Fibroblast of upper back skin (primary cell): ENCODE measurements at places on chromosomes 6 and 20.

DNA sequence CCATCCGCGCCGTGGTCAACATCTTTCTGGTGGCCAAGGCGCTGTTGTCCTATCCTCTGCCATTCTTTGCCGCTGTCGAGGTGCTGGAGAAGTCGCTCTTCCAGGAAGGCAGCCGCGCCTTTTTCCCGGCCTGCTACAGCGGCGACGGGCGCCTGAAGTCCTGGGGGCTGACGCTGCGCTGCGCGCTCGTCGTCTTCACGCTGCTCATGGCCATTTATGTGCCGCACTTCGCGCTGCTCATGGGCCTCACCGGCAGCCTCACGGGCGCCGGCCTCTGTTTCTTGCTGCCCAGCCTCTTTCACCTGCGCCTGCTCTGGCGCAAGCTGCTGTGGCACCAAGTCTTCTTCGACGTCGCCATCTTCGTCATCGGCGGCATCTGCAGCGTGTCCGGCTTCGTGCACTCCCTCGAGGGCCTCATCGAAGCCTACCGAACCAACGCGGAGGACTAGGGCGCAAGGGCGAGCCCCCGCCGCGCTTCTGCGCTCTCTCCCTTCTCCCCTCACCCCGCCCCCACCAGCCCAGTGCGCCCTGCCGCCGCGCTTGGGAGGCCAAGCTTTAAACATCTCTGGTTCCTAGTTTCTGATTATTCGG lies 4.0 kb downstream of the SLC32A1 start:
- DNase-seq = no peak

- peak; percentile 23 for DNase-seq
These were observed 18.1 kb upstream of the SFT2D1 start for GRCh38 chr6:166360243-166361076.

GRCh38 chr20:46220455-46221207 lies 87.7 kb downstream of the CDH22 start:
- no peak for DNase-seq

DNA sequence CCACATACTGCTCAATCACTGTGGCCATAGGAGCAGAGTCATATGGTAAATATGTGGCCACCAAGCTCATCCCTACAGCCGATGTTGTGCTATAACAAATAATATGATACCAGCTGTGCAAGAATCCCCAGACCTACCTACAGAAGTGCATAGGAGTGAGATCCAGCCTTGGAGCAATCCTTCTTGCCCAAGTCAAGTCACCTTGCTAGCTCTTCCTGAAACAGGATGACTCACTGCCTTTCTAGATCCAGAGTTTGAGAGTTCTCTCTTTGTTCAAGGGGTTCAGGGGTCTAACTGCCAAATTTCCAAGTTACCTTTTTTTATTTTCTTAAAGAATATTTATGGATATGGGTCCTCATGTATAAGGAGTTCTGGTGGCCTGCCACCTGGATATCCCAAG lies 195.7 kb upstream of the MAN1A1 start:
- DNase-seq = no peak

GRCh38 chr6:121695329-121695728 lies 259.9 kb downstream of the GJA1 start:
- no peak for DNase-seq

DNA sequence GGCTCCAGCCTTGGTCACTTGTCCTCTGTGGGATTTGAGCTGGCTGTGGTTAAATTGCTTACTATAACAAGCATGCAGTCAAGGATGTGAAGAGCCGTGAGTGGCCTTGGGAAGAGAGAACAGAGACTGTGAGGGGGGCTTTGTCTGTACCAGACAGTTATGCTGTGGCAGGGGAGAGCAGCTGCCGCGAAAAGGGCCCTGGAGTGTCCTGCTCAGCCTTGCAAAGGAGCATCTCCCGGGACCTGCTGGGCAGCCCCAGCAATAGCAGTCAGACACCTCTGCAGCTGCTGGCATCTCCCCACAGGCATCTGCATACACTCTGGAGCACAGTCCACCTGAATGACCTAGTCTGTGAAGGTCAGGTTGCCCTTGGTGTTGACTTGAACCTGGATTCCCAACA lies 6.3 kb downstream of the EBF4 start:
- DNase-seq = no peak

- no peak for DNase-seq
These were observed 38.7 kb downstream of the GSS start for GRCh38 chr20:34916774-34917354.

GRCh38 chr6:127148511-127148910 lies 30.0 kb downstream of the RSPO3 start:
- peak; percentile 32 for DNase-seq

GRCh38 chr6:155181498-155181897 lies 82.3 kb upstream of the CLDN20 start:
- no peak for DNase-seq

GRCh38 chr6:2651961-2652360 lies 98.8 kb downstream of the MYLK4 start:
- no peak for DNase-seq

- no peak for DNase-seq
These were observed 172.6 kb upstream of the PHACTR1 start for GRCh38 chr6:12543953-12544352.

DNA sequence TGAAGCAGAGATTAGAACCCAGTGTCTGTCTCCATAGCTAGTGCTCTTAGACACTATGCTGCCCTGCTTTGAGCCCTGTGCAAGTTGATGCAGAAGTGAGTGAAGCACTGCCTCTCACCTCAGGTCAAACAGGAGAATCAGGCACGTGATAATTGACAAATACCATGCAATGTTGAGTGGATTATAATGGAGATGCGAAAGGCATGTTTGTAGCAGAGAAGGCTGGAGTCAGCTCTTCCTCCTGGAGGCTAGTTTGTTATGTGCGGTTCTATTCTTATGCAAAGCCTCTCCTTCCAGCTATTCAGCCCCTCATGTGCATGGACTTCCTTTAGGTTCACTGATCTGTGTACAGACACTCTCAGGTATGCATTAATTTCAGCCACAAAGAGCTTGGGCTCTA lies 108.5 kb downstream of the MANEA start:
- DNase-seq = no peak

DNA sequence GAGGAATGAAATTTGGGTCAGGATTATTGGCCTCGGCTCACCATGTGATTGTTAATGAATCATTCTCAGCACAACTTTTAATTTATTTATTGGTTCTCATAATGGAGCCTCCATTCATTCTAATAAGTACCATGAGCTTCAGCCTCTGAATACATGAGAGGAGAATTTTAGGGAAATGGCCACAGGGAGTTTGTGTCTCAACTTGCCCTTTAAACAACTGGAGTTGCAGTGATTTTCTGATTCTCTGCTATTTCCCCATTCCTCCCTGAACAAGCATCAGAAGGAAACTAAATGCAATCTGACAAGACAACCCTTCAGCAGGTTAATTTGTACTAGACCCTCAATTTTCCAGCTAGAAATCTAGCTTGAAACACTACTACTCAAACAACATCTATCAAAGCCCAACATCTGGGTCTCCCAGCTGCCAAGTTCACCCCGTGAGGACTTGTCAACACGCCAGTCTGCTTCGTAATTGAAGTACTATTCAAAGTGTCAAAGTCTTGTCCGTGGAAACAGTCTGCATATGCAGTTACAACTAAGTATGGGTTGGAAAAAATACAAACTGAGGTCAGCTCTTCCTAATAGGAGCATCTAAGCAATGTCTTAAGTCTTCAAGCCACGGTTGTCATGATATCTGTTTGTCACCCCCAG lies 235.4 kb downstream of the CDH4 start:
- peak; percentile 31 for DNase-seq

GRCh38 chr6:21337263-21337662 lies 256.3 kb upstream of the SOX4 start:
- DNase-seq = no peak

DNA sequence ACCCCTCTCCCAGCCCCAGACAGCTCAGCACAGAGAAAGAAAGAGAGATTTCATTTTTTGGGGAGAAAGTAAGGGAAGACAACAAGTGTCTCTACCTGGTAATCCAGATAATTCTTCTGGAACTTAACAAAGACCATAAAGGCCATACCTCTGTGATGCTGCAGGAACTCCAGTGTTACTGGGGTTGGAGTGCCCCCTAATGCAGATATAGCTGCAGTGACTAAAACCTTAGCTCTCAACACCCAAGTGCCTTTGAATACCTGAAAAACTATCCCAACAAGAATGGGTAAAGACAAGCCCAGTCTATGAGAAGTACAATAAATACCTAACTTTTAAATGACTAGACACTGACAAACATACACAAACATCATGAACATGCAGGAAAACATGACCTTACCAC lies 365.3 kb upstream of the PTCHD4 start:
- DNase-seq = peak; percentile 32

DNA sequence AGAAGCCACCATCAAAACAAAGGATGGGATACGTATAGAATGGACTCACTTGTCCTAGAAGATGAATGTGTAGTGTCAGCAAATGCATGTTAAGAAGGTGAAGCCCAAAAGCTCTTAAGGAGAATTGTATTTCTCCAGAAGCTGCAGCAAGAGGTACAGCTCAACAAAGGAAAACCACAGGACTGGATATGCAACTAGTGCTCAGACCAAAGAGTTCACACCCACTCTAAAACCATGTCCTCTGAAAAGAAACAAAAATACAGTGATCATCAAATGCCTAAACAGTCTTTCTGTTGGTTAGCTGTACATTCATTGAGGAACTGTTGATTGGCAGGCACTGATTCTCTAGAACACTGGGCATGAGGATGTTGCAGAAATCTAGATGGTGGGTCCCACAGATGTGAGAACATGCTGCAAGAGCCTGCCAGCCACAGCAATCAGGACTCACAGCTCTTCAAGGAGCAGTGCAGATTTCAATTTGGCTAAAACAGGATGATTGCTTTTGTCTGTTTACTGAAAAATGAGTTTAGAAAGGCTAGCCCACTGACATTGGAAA lies 94.6 kb downstream of the COL9A1 start:
- DNase-seq = no peak

DNA sequence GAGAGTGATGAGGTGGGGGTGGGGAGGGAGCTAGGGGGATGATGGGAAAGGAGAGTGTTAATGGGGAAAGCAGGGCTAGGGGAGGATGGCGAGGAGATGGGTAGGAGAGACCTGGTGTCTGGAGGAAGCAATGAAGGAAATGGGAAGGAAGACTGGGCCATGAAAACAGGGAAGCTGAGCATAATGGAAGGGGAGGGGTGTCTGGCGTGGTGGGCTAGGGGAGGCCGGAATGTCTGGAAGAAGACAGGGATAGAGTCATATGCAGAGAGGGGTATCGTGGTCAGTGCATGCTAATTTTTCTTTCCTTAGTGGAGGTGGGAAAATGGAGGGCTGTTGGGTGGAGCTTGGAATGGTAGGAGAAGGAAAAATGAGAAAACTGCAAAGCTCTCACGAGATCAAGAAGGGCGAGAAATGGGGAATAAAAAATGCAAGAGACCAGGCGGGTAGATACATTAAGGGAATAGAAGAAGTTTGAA lies 423 bp downstream of the KLHDC3 start:
- peak; percentile 32 for DNase-seq

GRCh38 chr6:64037427-64037826 lies 401.8 kb downstream of the PHF3 start:
- peak; percentile 38 for DNase-seq

DNA sequence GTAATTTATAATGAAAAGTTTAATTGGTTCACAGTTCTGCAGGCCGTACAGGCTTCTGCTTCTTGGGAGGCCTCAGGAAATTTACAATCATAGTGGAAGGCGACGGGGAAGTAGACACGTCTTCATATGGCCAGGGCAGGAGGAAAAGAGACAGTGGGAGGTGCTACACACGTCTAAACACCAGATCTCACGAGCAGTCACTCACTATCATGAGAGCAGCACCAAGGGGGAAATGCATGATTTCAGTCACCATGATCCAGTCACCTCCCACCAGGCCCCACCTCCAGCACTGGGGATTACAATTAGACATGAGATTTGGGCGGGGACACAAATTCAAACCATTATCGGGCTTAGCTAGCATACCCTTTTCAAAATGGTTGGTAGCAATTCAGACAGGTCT lies 41.2 kb downstream of the EIF2S2 start:
- no peak for DNase-seq

DNA sequence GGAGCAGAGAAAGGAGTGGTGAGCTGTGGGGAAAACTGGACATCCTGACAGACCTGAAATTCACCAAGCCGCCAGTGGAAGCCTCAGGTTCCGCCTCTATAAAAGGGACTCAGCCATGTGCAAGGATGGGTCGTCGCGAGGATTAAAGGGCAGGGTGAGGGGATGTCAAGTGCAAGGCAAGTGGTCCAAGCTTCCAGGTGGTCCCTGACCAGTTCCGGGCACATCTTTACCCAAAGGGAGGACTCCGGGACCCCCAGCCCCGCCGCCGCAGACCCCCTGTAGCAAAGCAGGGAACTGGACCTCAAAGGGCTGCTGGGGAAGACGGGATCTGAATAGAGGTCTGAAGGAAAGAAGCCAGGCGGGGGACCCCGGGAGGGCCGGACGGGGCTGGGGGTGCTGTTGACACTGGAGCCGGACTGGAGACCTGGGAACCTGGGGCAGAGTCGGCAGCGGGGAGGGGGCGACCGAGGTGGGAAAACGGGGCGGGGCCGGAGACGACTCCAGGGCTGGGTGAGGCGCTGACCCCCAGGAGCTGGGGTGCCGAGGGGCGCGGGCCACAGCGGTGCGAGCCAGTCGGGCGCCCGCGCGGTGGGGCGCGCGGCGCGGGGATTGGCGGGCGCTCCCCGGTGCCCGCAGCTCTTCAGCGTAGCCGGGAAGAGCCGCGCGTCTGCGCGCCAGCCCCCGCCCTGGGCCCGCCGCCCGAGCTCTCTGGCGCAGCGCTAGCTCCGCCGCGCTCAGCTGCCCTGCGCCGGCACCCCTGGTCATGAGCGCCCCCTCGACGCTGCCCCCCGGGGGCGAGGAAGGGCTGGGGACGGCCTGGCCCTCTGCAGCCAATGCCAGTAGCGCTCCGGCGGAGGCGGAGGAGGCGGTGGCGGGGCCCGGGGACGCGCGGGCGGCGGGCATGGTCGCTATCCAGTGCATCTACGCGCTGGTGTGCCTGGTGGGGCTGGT lies at the start of gene SSTR4:
SSTR4 (plus strand) TSS at position 592 of the 951 bp plus-strand sequence; CDS start at position 764, 172 bp downstream.
- DNase-seq = no peak

- DNase-seq = peak; percentile 68
These were observed 181.7 kb upstream of the ARID1B start for GRCh38 chr6:156595476-156595875.

- no peak for DNase-seq
These were observed 14.7 kb downstream of the FOXF2 start for GRCh38 chr6:1403851-1404712.

DNA sequence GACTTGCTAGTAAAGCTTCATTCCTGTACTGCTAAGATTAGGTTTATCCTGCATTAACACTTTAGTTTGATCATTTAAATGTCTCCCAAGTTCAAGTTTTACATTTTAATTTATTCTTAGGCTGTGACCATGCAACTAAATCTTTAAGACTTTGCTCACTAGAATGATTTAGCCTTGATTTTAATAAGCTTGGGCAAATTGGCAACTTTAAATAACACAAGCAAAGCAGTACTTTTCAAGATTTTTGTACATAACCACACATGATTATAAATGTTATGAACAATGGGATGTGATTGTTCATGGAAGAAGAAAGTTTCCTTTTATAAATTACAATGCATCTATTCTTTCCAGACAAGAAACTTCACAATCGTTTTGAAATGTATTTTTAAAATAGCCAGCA lies 948.0 kb upstream of the EPHA7 start:
- no peak for DNase-seq

- no peak for DNase-seq
These were observed 52.5 kb downstream of the MAN1A1 start for GRCh38 chr6:119297049-119297448.

- no peak for DNase-seq
These were observed 109.5 kb downstream of the LCA5 start for GRCh38 chr6:79427721-79428120.

- no peak for DNase-seq
These were observed 159.5 kb downstream of the DLL1 start for GRCh38 chr6:170131351-170131750.

GRCh38 chr20:9156529-9157280 lies 87.8 kb downstream of the PLCB4 start:
- DNase-seq = no peak

GRCh38 chr6:122641819-122642218 lies 31.6 kb downstream of the PKIB start:
- DNase-seq = no peak
